ENCODE measurements at places on chromosomes 4 and X.

- no peak for DNase-seq
These were observed 445.5 kb upstream of the SPANXN1 start for GRCh38 chrX:144801786-144802185.

GRCh38 chr4:20287246-20287645, 35.5 kb downstream of the SLIT2 start:
- DNase-seq: no peak

- DNase-seq: no peak
These were observed 34.7 kb downstream of the NHS start for GRCh38 chrX:17409566-17410290.

GRCh38 chr4:87985097-87985886, 9.8 kb downstream of the SPP1 start:
- DNase-seq: no peak

DNA sequence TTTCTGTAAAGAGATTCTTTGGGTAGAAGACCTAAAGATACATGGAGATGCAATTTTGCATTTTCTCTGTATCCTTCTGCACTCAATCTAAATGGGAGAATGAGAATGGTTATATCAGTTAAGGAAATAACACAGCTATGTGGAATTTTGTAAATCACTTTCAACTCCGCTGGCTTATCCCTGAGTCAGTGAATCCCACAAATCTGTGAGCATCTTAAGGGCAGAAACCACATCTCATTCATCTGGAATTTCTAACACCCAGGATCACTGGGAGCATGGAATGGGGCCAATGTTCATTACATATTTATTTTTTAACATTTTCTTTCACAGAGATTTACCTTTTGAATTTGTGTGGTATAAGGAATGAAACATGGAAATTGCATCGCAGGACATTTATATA, 167.8 kb downstream of the CFAP47 start:
- DNase-seq: no peak

GRCh38 chr4:5874811-5875449, 18.0 kb downstream of the CRMP1 start:
- no peak for DNase-seq

DNA sequence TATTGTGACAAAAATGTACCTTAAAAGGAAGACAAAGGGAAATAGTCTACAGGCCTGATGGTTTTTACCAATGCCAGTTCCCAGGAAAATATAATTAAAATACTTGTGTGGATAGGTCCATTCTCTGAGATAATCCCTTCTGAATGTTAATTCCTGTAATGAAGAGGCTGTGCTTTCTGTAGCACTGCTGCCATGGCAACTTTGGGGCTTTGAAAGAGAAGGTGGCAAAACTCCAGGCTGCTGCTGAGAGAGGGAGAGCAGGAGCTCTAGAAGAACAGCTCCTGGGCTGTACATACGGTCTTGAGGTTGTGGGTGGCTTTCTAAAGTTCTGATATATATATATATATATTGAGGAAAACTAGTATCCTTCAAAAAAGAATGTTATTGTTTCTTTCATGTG, 125.4 kb downstream of the PDLIM5 start:
- DNase-seq: no peak

DNA sequence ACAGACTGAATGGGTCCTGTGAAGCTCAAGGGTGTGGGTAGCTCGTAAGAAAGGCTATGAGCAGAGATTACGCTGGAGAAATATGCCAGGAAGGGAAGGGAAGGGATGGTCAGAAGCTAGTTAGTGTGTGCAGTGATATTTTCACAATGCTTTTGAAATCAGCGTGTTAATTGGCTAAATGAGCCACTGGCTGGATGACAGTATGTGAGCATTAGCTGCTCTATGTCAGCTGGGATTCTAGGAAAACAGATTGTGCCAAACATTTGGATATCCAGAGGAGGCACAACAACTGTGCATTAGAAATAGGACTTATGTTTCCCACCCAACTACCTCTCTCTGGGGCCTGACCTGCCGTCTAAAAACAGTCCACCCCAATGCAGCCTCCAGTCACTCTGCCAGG, 168.5 kb downstream of the DHRSX start:
- no peak for DNase-seq

- no peak for DNase-seq
These were observed 53.6 kb downstream of the HHIP start for GRCh38 chr4:144699565-144699964.

DNA sequence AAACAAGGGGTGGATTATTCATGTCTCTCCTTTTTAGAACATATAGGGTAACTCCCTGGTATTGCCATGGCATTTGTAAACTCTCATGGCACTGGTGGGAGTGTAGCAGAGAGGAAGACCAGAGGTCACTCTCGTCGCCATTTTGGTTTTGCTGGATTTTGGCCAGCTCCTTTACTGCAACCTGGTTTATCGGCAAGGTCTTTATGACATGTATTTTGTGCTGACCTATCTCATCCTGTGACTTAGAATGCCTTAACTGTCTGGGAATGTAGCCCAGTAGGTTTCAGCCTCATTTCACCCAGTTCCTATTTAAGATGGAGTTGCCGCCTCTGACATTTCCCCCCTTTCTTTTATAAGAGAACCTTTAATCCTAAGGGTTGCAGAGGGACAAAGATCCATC, 45.8 kb downstream of the MGST2 start:
- no peak for DNase-seq

- DNase-seq: no peak
These were observed 195.8 kb downstream of the PDGFC start for GRCh38 chr4:156775813-156776212.

GRCh38 chr4:183977707-183978106, 72.6 kb downstream of the STOX2 start:
- DNase-seq: no peak

DNA sequence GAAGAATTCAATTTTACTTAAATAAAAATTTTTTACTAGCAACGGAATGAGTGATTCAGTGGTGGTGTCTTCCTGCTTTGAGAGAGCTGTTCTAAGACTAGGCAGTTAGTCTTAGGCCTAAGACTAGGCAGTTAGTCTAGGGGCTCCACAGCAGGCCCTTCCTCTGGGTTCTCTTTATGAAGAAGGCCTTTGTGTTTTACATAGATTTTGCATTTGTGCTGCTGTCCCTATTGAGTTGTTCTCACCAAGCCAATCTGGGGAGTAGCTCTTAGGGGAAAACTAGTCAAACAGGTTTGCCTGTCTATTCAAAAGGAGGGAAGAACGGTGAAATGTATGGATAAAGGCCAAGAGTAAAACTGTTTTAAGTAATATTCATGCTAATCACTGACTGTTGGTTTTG, 7.6 kb downstream of the UGT8 start:
- no peak for DNase-seq

GRCh38 chr4:120472447-120473131, 405.9 kb upstream of the MAD2L1 start:
- DNase-seq: no peak

GRCh38 chr4:73684097-73684496, 56.3 kb upstream of the CXCL8 start:
- DNase-seq: no peak

DNA sequence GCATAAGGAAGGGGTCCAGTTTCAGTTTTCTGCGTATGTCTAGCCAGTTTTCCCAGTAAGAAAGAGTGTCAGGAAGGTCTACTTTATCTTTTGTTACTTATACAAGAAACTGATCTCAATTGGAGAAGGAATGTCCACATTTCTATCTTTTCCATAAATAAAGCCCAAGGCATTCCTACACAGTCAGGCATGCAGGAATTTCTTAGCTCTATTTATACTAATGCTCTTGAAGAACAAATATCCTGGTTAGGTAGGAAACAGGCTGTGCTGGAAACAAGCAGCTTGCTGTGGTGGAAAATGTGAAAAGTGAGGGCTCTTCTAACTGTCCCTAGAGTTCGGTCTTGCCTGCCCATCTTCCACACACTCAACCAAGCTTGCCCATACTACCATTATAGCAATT, 37.9 kb upstream of the PITX2 start:
- no peak for DNase-seq

- DNase-seq: no peak
These were observed 72.5 kb upstream of the CXorf51A start for GRCh38 chrX:146887020-146887419.

GRCh38 chr4:177131736-177132135, 177.9 kb upstream of the NEIL3 start:
- DNase-seq: no peak

- no peak for DNase-seq
These were observed 22.9 kb upstream of the USP53 start for GRCh38 chr4:119189638-119190037.

DNA sequence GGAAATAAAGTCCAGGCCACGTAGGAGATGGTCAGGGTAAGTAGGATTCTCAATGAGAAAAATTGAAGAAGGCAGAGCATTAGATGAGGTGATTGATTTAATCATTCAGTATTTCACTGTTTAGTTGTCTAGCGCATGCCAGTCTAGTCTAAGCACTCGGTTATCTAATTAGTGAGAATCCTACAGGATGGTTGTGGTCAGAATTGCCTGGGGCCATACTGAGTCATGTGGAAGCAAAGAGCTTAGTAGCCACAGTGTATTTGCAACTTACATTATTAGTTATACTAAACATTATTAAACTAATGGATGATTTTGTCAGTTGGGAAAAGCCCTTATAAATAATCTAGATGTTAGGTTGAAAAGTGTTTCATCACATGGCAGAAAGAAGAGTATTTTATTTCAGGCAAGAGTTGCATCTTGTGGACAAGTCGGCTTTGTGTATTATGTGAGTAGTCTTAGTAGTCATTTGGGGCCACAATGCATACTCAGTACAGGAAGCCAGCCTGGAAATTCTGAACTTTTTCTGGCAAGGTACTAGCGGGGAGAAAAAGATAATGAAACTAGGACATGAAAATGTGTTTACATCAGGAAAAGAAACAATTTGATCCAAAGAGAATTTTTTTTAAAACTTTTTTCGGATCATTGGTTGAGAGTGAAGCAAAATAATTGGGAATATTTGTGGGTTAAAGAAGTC, 31.9 kb downstream of the CPEB2 start:
- DNase-seq: no peak

Measured in stimulated activated CD8-positive, alpha-beta memory T cell treated with anti-CD3 and anti-CD28 coated beads, Interleukin-7, amount 100 ng/mL, for 48 hours (primary cell).